A375 (cell line): ENCODE measurements at places on chromosomes 6 and 20. TPM values are rescaled to one million over a fixed set of nuclear protein-coding genes. Genes with fewer than 3 reads are reported as not detected.

Gene EFCAB8
- 0.05 TPM in 1 of 2 replicates, not detected in the other for total RNA-seq

Gene LY6G6C
- total RNA-seq: not detected in 2 replicates

Gene CNKSR3
- 2.3 and 3.9 TPM in 2 replicates for total RNA-seq

Gene POPDC3
- total RNA-seq: 30.0 and 40.5 TPM in 2 replicates

Gene TP53TG5
- 1.1 TPM in 1 of 2 replicates, not detected in the other for total RNA-seq

Gene SLCO4A1
- 130 and 131 TPM in 2 replicates for total RNA-seq

Gene BIRC7
- 0.08 TPM in 1 of 2 replicates, not detected in the other for total RNA-seq

Gene STMND1
- total RNA-seq: not detected in 2 replicates

Gene RCAN2
- 0.05 and 0.34 TPM in 2 replicates for total RNA-seq

Gene SASH1
- total RNA-seq: 21.7 and 29.0 TPM in 2 replicates

Gene RAET1E
- 1.1 and 1.3 TPM in 2 replicates for total RNA-seq

Gene ETV7
- total RNA-seq: 0.05 and 0.23 TPM in 2 replicates

Gene KIF25
- total RNA-seq: 0.29 TPM in 1 of 2 replicates, not detected in the other

Gene EPHA7
- total RNA-seq: 3.6 and 5.9 TPM in 2 replicates
